ENCODE measurements at places on chromosomes 5 and 9.

DNA sequence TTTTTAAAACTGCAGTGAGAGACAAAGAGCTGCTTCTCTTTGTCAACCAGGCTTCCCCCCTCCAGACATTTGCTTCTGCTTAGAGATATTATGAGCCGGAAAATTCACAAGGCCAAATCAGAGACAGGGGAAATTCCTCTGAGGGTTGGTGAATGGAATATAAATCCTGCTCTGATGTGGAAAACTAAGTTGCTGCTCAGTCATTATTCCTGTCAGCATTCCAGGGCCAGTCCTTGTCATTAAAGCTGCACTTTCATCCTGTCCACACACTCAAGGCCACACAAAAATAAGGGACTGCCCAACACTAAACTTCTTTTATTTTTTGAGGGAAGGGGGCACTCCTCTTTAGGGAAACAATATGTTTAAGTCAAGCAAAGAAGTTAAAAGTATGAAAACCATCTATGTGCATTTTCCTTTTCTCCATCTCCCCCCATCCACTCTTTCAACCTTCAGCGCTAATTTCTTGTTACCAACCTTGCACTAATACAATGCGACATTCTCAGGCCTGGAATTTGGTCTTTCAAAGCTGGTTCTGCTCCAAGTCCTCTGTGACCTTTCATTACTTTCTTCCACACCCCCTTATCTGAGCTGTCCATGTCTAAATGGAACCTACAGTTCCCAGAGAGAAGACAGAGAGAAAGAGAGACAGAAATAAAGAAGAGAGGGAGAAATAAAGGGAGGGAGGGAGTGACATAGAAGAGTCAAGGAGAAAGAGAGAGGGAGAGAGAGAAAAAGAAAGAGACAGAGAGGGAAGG is 118.9 kb upstream of the S1PR3 start:
- DNase-seq: no peak

DNA sequence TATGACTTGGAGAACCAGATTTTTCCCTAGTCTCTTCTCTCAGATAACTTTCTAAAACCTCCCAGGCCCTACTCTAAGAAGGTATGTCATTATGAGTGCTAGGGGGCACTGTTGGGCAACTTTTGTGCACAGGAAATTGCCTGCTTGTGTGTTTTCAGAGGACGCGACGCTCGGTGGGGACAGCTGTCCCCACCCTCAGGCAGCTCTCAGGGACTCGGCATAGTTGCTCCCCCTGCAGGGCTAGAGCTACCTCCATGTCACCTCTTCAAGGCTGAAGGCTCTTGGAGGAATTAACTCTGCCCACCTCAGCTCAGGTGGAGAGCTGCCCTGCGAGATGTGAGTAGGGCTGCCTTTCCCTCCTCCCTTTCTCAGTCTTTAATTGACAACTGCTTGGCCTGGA is 10.2 kb upstream of the TIFAB start:
- peak; percentile 44 for DNase-seq

DNA sequence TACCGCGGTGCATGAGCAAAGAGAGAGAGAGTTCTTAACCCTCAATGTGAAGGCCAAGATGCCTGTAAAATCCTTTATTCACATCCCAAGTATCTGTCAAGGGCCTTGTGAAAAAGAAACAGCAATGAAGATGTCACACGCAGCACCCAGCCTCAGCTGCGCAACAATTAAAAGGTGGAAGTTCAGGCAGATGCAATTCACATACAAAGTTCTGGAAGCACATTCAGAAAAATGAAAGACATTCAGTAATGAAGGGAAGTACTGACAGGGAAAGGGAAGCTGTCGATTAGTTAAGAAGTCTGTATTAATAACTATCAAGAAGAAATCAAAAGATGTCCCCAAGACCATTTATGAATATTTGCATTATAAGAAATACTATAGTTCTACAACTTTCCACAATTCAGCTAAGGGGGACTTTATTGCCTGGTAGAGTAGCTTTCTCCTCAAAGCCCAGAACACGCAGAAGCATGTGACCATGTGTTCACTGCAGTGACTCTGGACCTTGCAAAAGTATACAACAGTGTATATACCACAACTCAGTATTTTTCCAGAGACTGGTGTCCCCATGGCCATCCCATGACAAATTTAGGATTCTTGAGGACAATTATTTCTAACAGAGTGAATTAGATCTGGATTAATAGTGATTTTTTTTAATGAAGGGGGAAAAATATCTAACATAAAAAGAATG is 137.5 kb downstream of the CDK5RAP2 start:
- DNase-seq: no peak

- no peak for DNase-seq
Observed at GRCh38 chr9:93093127-93093876, 2.7 kb upstream of the CARD19 start.

GRCh38 chr5:131393498-131393968 is 129.7 kb downstream of the CDC42SE2 start:
- no peak for DNase-seq

GRCh38 chr5:60257596-60258271 is 364.2 kb upstream of the PDE4D start:
- DNase-seq: no peak

DNA sequence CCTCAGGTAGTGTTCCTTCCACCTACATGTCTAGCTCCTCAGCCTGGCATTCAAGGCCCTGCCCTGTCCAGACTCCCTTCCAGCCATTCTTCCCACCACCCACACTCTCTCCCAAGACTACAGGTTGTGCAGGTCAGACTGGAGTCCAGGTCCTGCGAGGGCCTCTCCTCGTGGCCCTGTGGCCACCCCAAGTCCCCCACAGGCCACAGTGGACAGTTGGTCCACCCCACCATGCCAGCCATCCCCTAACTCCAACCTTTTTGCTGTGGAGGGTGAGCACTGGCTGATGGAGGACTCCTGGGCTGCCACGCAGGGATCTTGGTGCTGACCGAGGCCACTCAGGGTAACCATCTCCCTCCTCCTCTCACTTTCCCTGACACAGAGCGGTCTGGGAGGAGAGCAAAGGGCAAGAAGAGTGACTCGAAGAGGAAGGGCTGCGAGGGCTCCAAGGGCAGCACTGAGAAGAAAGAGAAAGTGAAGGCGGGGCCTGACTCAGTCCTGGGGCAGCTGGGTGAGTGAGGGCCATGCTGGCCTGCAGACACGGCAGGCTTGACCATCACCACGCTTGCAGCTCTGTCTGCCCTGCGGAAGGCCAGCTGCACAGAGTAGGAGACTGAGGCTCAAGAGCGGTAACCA is 51.0 kb downstream of the JADE2 start:
- no peak for DNase-seq

GRCh38 chr5:178274781-178275537 is 42.4 kb upstream of the PHYKPL start:
- no peak for DNase-seq

DNA sequence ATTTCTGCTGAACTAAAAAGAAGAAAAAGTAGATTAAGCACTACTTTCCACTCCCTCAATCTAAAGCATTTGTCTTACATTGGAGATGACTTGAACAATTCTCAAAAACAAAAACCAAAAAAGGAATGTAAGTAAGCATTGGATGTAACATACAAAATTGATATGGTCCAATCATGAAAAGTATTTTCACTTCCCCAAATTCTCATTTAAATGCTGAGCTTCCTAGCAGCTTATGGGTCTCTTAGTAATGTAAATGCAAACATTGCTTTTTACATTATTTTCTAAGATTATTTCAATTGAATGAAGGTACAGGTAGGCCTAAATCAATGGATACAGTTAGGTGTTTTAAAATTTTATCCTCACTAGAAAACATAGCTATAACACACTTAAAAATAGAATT is 20.0 kb downstream of the ANKH start:
- no peak for DNase-seq

DNA sequence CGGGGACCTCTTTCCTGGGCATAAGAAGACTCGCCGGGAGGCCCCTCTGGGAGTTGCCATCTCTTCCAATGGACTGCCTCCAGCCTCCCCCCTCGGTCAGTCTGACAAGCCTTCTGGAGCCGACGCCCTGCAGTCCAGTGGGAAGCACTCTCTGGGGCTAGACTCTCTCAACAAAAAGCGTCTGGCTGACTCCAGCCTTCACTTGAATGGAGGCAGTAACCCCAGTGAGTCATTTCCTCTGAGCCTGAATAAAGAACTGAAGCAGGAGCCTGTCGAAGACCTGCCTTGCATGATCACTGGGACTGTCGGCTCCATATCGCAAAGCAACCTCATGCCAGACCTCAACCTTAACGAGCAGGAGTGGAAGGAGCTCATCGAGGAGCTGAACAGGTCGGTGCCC is 28.4 kb upstream of the LTC4S start:
- DNase-seq: no peak

All from stimulated activated CD4-positive, alpha-beta T cell treated with anti-CD3 and anti-CD28 coated beads, Interleukin-4, amount 100 ng/mL, for 24 hours (primary cell).